GM12878 (cell line): ENCODE measurements at places on chromosomes 2 and 18.

DNA sequence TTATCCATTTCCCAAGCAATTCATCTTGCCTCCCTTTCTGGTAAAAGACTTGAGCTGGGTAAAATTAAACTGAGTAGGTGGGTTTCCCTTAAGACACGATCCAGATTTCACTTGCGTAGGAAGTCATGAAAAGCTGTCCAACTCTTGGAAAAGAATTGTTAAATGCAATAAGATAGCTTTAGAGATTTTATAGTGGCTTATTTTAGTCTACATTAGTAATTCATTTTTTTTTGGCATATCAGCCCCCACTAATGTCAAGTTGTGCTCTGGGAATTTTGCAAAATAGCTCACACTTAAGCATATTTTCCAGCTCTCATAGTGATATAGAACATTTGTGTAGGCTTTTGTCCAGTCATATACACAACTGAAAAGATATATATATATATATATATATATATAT, 344.7 kb upstream of the FIGN start:
- DNase-seq, result no peak

DNA sequence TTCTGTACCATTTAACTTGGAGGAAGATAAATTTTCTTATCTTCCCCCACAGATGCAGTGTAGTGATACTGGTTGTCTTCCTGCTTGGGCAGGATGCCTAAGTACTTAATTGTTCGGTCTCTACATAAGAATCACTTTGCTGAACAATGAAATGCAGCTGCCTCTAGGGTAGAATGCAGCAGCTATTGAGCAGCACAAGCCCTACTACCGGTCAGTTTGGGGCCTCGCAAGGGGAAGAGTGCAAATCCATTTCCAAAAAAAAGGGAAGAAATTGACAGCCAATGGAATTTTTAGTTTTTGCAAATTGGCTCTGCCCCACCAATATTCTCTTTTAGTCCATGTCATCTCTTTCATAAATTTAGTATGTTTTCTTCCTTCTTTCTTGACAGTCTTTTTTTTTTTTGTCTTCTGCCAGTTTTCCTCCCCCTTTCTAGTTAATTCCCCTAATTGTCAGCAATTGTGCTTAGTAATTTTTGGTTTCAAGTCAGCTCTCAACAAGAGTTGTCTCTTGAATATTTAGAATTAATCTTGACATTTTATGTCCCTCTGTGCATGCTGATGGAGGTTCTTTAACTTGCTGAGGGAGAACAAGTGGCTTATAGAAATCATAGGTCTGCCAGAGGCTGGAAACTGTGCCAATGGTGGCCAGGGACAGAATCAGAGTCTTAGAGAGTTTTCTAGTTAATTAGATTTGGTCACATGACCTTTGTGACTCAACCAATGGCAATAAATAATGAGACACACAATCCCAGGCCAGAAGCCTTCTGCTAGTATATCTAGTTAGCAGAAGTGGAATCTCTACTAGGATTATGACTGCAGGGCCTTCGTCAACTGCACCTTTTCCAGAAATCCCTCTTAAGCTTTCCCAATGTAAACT, 270.0 kb downstream of the CTNNA2 start:
- no peak for DNase-seq

GRCh38 chr18:75422341-75422910, 5.1 kb downstream of the SMIM21 start:
- DNase-seq, result no peak

DNA sequence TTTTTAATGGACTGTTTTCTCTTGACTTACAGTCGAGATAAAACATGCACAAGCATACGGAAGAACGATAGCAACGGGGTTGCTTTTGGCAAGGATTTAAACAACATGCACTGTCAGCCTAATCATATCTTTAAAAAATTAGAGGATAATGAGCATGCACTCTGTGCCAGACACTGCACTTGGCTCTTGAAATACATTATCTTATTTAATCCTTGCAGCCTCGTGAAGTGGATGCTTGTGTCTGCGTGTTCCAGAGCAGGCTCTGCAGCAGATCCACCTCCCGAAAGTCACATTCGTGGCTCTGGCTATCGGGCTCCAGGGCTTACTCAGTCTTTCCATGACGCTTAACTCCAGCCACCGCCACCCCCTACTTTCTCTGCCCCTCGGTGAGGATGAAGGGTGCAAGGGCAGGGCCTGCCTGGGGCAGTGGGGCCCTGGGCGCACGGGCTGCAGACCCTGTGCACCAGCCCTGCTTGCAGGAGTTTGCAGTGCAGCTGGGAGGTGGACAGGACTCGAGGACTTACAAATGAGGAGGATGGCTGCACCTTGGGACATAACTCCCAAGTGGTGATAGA, 61.7 kb downstream of the ACKR3 start:
- no peak for DNase-seq

- no peak for DNase-seq
Observed at GRCh38 chr18:7786569-7786968, 219.5 kb downstream of the PTPRM start.

DNA sequence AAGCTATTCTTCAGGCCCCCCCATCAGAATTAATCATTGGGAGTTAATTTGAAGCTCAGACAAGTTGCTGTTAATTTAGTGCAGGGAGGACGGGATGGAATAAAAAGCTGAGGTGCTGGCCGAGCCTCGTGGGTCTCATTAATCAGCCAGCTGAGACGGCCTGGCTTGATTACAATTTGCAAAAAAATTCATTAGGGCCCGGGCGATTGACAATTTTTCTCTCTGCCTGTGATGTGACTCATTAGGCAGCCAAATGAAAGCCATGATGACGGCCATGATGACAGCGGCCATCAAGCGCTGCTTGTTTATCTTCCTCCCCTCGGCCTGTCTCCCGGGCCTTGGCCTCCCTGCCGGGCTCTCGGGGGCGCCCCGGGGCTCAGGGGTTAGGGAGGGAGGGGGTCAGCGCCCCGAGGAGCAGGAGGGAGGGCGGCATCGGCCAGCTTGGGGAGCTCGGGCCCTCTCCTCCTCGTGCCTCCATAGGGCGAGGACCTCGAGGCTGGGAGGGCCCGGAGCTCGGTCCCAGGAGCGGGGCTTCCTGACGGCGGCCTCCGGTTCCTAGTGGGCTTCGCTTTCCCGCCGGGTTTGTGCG, 5.2 kb downstream of the GBX2 start:
- no peak for DNase-seq

DNA sequence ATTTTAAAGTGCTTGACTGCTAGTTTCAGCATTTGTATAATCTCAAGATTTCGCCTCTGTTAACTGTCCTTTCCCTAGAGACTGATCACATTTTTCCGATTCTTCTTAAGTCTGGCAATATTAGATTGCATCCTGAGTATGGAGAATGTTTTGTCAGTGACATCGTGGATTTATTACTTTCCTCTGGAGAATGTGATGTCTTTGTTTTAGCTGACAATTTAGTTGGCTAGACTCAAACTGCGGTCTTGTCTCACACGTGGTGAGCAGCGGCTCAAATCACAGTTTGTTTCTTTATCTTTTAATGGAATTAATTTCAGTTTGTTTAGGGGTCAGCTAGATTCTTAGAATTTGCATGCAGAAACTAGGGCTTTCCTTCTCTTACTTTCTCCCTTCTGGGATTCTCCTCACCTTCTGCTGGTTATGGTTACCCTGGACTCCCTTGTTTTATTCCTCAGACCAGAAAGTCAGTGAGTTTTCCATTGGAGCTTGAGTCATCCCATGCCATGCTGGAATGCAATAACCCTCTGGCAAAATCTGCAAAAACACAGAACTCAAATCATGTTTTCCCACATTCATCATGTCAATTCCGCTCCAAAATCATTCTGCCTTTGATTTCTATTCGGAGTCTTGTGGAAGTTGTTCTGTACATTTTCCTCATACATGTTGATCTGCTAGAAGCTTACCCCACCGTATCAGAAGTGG, 327.2 kb upstream of the TRIB2 start:
- no peak for DNase-seq

DNA sequence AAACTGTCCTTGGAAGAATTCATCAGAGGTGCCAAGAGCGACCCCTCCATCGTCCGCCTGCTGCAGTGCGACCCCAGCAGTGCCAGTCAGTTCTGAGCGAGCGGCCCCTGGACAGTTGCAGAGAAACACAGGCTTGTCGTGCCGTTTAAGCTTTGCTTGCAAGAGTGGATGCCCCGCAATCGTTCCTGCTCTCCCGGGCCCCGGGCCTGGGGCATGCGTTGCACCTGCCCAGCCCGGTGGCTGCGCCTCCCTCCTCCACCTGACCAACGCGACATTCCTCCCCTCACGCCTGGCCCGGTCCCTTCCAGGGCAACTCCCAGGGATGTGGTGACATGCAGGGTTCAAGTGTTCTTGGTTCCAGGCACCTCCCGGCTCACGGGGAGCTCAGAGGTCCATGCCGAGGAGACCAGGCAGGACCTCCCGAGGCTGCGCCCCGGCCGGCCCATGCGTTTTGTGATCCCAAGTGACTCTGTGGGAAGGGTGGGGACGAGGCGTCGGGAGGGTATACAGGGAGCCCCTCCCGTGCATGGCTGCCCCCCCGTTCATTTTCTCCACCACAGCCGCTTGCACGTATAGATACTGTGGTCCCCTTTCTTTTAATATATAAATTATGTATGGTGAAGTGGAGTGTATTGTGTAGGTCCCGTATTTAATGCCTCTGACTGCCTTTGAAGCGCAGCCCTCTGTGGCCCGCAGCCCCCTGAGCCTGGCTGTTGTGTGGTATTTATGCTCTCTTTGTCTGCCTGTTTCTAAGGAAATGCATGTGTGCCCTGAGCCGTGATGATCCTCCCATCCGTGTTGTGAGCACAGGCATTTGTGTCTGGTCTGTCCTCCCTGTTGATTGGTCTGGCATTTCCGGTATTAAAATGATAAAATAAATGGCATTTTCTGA, 21.2 kb downstream of the ODC1 start:
- DNase-seq, result no peak

- DNase-seq, result no peak
Observed at GRCh38 chr18:32328379-32328778, 138.5 kb downstream of the MEP1B start.

DNA sequence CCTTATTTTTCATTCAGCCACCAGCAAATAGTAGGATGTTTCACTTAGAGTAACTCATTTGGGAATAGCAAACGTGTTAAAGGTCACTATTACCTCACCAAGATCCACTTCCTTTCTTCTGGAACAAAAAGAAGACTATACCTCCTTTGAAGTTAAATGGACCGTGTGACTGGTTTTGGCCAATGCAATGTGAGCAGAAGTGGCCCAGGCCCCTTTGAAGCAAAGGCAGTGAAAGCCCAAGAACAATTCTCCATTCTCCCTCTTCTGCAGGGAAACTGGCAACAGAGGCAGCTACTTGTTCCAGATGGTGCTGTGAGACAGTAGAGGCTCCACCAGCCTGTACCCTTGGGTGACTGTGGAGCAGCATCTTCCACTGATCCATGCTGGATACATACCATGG, 11.3 kb upstream of the MALL start:
- no peak for DNase-seq

GRCh38 chr2:55441280-55441892, 21.7 kb upstream of the CCDC88A start:
- DNase-seq, result no peak

DNA sequence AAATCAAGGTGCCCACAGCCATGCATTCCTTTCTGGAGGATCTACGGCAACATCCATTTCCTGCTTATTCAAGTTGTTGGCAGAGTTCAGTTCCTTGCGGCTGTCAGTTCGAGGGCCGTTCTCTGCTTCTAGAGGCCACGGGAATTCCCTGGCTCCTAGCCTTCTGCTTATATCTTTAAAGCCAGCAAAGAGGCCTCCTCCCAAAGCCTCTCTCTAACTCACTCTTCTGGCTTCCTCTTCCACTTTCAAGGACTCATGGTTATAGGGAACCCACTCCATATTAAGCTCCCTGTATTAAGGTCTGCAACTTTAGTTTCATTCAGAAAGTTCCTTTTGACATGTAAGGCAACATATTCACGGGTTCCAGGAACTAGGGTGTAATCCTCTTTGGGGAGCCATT, 150.1 kb upstream of the RMP24 start:
- no peak for DNase-seq

DNA sequence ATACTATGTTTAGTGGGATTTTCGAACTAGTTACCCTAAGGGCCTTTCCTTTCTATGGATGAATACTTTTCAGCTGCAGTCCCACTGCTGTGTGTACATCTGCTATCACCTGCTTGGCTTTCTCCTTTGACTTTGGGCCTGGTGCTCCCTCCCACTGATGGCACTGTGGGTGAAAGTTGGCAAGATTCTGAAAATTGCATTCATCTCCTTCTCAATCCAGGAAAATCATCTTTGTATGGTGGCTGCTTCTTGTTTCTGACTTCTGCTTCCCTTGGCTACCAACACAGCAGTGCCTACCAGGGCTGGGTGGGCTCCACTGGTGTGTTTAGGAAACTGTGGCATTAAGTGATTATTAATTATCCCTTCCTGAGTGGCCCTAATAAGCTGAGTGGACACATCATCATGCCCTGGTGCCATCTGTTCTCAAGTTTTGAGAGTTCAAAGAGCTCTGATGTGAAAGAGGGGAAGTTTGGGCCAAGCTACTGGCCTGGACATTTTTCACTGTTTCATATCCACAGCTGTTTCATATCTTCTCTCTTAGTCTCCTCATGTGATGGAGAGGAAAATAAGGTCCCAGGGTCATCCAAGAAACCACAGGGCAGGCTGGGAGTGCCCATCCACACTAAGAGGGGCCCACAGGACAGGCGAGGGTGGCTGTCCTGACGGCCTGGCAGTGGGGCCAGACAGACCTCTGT, 16.7 kb downstream of the HK2 start:
- DNase-seq, result no peak

DNA sequence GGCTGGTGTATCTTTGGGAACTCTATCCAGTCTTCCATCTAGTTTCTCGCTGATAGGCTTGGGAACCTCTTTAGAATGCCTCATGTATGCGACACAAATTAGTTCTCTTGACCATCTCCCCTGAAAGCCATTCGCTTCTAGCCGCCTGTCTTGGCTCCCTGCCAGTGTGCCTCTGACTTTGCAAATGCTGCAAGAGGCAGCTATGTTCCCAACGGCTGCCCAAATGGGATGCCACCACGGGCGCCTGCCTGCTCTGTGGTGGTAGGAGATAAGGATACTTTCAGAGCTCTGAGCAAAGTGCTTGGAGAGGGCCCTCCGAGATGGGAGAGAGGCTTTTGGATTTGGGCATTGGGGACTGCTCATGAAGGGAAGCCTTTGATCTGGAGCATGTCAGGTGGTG, 77.7 kb upstream of the IGFBP5 start:
- DNase-seq, result no peak

GRCh38 chr2:240458044-240458899, 22.8 kb downstream of the GPC1 start:
- no peak for DNase-seq

DNA sequence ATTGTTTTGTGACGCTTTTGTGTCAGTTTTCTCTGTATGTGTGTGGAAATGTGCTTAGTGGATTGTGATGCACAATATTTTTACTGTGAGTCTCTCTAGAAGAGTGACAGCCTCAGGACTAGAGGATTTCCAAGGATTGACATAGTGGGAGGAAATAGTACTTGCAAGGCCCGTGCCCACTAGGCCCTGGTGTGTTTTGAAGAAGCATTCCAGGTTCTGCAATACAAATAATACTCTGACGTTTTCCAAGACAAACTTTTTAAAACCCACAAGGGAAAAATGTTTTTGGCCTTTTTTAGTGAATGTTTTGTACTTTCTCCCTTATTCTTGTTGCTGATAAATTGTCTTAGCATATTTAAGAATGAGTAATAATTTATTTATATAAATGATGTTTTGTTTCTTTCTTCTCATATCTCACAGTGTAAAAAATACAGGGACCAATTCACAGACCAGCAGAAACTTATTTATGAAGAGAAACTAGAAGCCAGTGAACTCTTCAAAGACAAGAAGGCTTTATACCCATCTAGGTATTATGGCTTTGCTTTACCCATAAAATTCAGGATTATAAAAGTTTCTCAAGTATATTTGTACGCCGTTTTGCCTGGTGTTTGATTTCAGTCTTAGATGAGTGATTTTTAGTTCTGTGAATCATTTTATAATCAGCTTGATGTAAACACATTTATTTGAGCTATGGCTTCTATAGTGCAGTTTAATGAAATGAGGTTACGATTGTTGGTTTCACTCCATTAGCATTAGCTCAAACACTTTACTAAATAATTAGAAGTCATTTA, 165.6 kb downstream of the MYO1B start:
- DNase-seq, result no peak
